Muscle of arm (tissue), 14 donors: ENCODE measurements at places on chromosomes 4 and X.

DNA sequence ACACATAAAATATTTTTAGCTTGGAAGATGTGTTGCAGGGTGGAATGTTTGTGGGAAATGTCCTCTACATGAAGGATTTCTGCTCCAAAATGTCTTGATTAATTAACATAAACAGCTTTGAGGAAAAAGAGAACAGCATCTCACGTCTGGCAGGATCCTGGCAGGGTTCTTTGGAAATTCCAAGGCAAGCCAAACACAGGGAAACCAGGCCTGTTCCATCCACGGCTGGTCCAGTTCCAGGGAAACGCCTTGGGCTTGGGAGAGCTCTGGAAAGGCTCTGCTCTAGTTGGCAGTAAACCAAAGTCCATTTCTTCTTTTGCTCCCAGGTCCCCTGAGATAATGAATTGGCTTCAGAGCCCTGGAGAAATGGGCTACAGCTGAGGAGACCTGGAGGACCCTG lies 42.4 kb upstream of the GAB1 start:
- DNase-seq, result peak; percentile 74

DNA sequence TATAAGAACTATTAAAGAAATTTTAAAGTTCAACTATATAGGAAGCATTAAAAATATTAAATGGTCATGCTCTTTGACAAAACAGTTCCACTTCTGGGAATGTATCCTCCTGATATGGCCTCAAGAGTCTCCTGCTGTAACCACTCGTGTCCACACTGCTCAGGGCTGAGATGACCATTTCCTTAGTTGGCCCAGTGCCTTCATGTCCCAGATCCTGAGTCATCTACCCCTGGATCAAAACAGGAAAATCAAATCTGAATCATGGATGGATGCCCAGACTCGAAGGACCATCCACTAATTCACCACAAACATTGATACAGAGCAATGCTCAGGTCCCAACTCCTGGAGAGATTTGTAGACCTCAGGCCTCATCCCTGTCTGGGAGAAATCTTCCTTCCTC lies 44.7 kb downstream of the GPRASP3 start:
- no peak for DNase-seq

DNA sequence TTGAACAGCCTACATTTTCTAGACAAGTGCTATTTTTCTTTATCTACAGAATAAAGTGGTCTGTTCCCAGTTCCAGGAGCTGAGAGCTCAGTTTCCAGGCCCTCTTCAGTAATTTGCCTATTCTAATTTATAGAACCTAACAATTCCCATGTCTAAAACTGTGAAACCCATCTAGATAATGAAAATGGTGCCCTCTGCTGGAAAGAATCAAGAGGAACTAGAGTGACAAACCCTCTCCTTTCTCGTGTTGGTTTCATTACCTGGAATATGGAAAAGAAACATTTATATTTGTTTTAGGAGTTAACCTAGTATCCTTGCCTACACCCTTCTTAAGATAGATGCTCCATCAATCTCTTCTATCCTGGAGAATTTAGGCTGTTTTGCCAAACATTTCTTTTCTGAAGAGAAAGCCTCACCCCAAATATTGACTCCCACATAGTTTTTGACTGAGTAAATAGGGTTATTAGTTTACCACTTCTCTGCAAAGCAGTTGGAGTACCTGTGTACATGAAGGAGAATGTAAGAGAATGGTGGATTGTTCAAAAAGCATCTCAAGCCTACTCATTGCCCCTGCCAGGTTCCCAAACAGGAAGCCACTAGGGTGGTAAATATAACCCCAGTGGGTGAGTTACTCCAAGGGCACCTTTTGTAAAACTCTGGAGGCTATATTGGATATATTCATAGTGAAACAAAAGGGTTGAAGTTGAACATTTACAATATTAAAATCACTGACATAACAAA lies 121.6 kb downstream of the RASL11B start:
- DNase-seq, result peak; percentile 63

DNA sequence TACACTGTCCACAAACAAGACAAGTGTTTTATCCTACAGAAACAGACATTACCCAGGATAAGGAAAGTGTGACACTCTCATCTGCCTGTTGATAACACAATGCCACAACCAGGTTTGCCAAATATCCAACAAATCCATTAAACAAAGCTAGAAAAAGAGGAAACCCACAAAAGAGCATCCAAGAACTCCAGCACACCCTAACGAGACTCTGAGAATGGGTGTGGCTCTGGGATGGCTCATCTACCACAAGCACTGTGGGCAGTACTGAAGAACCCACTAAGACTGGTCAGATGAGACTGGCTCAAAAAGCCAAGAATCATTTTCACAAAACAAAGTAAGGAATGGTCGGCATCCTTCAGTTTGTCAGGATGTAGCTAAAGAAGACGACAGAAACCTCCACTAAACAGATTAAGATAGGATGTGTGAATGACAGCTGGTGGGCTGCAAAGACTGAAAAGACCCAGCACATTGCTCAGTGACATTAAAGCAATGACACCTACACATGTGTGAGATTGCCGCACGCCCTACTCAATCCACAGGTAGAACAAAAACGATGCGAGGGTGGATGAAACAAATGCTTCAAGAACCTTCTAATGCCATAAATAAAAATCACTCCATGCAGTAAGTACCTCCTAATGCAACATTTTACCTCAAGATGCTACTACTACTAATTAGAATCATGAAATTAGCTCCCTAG lies 14.7 kb downstream of the ATP8A1 start:
- no peak for DNase-seq

GRCh38 chr4:29559286-29559685 lies 1160.9 kb upstream of the PCDH7 start:
- no peak for DNase-seq

- no peak for DNase-seq
Observed at GRCh38 chr4:142706381-142706780, 139.7 kb downstream of the INPP4B start.

GRCh38 chr4:175622887-175623286 lies 189.2 kb downstream of the GPM6A start:
- no peak for DNase-seq

- no peak for DNase-seq
Observed at GRCh38 chr4:65698631-65699030, 28.3 kb upstream of the EPHA5 start.

DNA sequence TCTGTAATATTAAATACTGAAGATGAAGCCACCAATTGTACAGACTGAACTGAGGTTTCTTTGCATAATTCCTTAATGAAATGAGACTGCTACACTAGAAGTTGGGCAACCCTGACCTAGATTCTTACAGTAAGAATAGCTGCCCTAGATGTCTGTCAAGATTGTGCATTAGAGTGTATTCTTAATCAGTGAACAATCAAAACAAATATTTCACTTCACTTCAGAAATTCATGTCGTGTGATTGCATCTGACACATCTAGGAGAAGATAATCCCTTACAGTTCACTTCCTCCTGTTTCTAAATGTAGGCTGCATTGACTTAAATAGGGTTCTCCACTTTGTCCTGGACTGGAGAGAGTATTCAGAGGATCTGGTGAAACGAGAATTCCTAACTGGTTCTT lies 283.1 kb downstream of the HNRNPD start:
- no peak for DNase-seq

DNA sequence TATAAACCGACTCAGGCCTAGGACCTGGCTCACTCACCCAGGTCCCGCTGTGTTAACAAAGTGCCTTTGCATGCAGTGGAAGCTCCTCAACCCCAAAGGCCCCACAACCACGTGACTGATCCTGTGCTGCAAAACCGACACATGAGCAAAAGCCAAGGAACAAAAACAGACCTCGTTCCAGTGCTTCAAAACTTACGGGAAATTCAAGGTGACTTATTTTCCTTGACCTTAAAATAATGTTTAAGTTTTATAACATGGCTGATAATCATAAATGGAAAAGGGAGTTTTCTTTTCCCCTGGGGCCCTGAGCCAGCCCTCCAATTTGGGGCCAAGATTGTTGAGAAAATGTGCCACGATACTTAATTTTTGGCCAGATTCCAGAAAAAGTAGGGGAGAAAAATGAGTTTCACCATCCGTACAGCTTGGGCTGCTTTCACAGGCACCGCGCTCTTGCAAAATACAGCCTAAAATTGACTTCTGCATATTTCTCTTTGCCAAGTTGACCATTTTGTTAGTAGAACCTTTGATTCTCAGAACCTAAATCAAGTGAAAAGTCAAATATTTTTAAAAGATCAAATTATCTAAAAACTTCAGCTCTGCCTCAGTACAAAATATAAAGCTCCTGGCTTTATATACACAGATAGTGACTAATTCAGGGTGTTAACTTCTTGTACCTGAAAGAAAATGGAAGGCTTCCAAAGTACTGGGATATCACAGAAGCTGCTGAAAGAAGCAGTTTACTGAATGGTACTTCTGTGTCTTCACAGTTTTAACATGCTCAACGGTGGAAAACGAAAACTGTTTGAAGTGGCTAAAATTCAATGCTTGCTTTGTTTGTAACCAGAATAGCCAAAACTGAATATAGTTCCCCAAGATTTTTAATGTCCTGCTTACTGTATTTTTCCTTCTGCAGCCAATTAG lies 93.8 kb downstream of the APBB2 start:
- peak; percentile 48 for DNase-seq

DNA sequence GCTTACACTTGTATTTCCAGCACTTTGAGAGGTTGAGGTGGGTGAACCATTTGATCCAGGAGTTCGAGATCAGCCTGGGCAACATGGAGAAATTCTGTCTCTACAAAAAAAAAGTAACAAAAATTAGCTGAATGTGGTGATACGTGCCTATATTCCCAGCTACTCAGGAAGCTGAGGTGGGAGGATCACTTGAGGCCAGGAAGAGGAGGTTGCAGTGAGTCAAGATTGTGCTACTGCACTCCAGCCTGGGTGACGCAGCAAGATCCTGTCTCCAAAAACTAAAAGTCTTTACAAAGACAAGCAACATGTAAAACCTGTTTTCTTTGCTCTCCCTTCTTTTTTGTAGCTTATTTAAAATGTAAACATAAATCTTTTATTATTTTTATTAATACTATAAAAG lies 1156.1 kb downstream of the FAT4 start:
- no peak for DNase-seq

GRCh38 chr4:174580597-174580996 lies 58.3 kb upstream of the HPGD start:
- no peak for DNase-seq

GRCh38 chr4:113593400-113594230 lies 167.9 kb downstream of the CAMK2D start:
- DNase-seq, result no peak

DNA sequence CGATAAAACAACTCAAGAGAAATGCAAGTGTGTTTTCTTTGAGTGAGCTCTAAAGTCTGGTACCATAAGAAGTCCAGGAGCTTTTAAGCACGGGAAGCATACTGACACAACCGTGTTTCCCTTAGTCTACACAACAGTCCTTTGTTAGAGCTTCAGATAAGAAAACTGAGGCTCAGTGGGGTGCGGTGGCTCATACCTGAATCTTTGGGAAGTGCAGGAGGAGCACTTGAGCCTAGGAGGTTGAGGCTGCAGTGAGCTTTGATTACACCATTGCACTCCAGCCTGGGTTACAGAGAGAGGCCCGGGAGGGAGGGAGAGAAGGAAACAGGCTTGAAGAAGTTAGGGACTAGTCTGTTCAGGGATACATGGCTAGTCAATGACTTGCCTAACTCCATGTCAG lies 21.9 kb downstream of the LEF1 start:
- no peak for DNase-seq

DNA sequence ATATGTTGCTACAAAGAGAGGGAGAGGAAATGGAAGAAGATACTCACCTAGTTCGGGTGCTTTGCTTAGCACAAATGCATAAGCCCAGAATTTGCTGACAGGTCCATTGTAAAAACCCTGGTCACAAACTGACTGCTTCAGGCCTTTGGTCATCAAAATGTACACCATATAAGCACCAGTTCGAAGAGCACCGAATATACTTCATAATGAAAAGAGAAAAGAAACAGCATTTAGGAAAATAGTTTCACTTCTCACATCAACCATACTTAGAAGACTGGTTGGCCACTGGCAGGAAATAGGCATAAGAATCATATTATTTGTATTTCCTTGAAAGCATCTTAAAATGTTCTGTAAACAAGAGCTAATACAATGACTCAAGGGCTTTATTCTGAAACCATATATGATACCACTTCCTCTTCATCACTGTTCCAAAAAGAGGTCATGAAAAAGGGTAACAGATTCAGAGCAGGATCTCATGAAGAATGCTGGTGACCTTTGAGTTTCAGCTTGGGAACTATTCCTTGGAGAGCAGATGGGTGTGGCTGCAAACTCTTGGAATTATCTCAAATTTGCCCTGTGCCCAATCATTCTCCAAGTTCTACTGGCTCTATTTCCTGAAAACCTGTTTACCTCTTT lies 138.7 kb downstream of the ELOVL6 start:
- no peak for DNase-seq

DNA sequence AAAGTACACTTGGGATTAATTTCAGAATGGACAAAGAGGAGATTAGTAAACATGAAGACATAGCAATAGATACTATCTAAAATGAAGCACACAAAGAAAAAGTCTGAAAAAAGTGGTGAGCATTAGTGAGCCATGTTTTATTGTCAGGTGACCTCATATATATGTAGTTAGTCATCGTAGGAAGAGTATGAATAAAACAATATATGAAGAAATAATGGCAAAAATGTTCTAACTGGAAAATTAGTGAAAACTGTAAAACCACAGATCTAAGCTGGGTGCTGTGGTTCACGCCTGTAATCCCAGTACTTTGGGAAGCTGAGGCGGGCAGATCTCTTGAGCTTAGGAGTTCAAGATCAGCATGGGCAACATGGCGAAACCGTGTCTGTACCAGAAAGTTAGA lies 67.9 kb downstream of the RBPJ start:
- DNase-seq, result no peak

GRCh38 chrX:46792810-46793188 lies 33.9 kb upstream of the SLC9A7 start:
- DNase-seq, result no peak

GRCh38 chr4:121740796-121741409 lies 24.1 kb downstream of the SMIM43 start:
- DNase-seq, result no peak

GRCh38 chr4:54662901-54663585 lies 5.3 kb downstream of the KIT start:
- DNase-seq, result no peak

- DNase-seq, result no peak
Observed at GRCh38 chr4:173680278-173680677, 150.2 kb upstream of the HAND2 start.

- DNase-seq, result no peak
Observed at GRCh38 chrX:30561191-30561590, 16.4 kb downstream of the TASL start.
